ENCODE measurements at places on chromosomes 6 and 20.

DNA sequence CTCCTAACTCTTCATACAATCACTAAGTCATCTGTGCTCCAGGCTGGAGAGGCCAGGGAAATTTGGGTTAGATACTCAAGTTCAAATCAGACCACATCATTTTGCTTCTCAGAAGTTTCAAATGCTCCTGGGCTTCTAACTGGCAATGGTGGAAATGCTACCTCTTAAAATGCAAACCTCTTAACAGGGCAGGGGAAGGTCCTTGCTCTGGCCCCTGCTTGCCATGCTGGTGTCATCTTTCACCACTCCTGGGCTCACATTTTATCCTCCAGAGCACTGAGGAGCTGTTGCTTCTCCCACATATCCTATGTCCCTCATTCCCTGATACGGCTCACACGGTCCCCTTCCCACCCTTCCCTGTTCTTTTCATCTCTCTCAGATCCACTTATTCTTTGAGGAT, 41.8 kb upstream of the NT5E start:
- DNase-seq = no peak

- no peak for DNase-seq
Observed at GRCh38 chr6:16177881-16178280, 49.0 kb downstream of the MYLIP start.

DNA sequence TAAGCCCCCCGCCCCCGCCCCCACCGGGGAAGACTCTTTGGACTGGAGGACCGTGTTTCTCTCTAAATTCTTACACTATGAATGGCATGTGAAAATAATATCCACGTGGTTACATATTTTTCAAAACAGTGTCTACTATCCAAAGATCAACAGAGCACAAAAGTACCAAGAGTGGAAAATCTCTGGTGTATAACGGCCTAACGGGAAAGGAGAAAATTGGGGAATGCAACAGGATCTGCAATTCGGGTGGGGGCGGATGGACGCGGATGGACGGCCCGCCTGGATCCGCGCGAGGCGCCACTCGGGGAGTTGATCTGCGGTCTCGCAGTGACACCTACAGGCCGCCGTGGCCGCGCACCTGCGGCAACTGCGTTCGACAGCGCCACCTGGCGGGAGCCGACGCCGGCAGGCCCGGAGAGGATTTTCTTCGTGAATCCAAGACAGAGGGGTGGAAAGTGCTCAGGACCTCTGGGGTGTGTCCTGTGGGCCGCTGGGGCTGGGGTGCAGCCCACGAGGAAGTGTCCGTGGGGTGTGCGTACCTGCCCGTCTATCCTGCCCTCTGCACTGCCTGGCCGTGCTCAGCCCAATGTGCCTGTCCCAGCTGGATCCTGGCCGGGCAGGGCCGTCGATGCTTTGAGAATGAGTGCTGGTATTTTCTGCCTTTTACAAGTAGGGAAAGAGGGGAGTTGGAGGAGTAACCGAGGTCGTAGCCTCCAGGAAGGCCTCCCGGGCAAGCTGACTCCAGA, 18.6 kb downstream of the ANKRD60 start:
- DNase-seq = peak; percentile 35

DNA sequence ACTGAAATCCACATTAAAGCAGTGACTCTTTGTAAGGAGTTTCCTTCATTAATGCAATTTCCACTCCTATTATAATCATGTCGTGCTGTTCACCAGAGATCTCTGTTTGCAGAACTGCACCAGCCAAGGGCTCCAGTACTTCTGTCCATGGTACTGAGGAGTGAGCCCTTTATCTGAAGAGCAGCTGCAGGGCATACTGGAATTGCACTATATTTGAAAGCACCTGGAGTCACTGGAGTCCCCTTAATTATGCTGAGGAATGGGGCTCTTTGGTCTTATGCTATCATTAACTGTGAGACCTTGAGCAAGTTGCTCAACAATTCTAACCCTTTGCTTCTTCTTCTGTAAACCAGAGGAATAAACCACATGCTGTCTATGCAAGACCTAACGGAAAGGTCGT, 61.7 kb upstream of the NUP153 start:
- no peak for DNase-seq

GRCh38 chr6:90107771-90108282, 188.8 kb downstream of the BACH2 start:
- no peak for DNase-seq

DNA sequence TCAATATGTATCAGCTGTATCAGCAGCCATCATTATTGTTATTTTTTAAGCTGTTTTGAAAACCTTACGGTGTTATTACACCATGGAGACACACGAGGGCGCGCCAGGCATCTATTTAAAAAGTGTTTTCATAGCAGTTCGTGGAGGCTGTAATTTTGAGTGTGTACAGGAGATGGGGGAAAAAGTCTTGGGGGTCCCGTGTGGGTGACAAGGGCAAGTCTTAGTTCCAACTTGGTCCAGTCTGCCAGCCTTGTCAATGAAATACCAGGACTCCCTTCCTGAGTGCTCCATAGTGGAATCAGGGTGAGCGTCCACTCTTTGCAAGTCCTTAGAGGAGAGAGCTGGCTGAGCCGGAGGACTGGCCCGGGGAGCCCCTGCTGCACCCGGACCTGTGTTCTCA, 43.3 kb downstream of the SLC2A10 start:
- DNase-seq = peak; percentile 72

DNA sequence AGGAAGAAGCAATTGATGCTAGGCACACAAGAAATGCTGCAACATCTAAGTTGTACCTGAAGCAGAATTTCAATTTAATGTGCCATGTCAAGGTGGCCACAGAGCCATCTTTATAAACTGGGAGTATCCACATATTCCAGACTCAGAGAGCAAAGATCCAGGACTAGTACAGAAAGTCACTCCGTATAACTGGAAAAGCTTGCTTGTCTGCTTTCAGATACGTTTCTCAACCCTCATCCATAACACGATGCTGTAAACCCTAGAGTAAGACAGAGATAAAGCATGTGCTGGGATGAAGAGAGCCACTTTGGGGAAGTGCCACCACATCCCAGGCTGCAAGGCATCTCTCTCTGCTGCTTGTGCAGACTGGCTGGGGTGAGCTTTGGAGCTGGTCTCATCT, 134.7 kb downstream of the PACRG start:
- DNase-seq = no peak

DNA sequence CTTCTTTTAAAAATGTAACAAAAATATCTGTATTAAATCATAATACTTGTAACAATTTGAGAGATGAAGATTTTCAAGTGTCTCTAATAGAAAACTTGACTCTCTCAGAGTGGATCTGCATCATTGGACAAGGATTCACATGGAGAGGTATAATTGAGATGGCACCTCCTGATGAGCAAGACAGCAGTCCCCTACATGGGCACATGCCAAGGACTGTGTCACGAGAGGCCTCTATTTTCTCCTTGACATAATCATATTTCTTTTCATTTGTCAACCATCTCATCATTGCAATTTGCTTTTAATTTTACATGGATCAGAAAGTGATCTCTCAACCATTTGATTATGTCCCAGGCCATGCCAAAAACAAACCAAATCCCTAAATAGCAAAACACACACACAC, 206.8 kb upstream of the THEMIS start:
- DNase-seq = no peak

DNA sequence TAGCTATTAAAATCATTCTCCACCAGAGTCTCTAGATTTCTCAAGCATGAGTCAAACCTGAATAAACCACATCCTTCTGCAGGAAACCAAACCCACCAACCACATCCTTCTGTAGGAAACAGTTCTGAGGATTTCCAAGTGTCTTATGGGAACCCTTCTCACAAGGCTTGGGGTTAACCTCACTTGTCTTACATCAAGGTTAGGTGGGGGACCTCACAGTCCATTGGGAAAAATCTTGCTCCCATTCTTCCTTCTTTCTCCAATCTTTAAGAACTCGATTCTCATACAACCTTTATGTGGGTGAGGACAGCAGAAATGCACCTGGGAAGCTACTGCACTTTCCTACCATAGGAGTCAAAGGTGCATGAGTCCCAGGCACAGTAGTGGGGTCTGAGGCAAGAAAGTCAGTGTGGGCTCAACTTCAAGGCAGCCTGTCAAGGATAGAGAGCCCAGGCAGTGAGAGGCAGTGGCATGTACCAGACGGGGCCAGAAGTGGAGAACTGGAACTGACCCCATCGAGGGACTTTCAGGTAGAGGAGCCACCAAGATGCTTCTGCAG, 114.5 kb downstream of the SLC22A3 start:
- DNase-seq = no peak

GRCh38 chr6:113304116-113304515, 553.0 kb upstream of the MARCKS start:
- DNase-seq = no peak

GRCh38 chr6:111813677-111814310, 59.5 kb downstream of the FYN start:
- no peak for DNase-seq

GRCh38 chr6:61886608-61887259, 399.3 kb downstream of the KHDRBS2 start:
- DNase-seq = no peak

DNA sequence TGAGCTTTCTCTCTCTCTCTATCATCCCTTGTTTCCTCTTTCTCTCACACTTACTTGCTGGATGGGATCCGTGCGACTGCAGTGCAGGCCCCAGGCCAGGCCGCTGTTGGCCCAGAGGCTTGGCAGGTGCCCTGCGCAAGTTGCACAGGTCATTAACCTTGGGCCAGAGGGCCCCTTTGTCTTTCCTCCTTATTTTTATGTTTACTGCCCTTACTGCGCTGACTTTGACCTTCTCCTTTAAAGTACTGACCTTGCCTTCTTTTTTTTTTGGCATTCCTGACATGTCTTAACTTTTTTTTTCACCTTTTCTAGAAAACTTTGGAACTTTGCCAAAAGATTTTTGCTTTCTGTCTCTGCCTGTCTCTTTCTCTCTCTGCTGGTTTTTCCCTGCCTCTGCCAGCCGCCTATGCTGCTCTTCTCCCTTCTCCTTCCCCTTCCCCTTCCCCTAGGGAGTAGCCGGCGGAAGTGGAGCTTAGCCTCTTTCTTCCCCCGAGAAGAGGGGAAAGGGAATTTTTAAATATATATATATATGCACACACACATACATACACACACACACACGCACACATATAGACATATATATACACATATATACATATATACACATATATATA, 59.6 kb upstream of the CDH4 start:
- no peak for DNase-seq

All from SHP77 treated with DMSO at 0.1 percent for 48 hours (cell line).